GM12864 (cell line): ENCODE measurements at places on chromosomes 7 and 10.

DNA sequence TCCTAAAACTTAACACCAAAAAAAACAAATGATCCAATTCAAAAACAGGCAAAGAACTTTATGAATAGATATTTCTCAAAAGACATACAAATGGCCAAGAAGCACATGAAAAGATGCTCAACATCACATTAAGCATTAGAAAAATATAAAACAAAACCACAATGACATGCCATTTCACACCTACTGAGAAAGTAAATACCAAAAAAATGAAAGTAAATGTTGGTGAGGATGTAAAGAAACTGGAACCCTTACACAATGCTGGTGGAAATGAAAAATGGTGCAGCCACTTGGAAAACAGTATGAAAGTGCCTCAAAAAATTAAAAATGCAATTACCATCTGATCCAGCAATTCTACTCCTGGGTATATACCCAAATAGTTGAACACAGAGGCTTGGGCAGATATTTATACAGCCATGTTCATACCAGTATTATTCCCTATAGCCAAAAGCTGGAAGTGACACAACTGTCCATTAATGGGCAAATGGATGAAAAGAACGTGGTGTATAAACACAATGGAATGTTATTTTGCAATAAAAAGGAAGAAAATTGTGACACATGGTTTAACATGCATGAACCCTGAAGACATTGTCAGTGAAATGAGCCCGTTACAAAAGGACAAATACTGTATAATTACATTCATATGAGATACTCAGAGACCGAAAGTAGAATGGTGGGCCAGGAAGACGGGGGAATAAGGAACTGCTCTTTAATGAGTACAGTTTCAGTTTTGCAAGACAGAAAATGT is 89.0 kb downstream of the JMJD1C start:
- peak; percentile 59 for DNase-seq

GRCh38 chr7:64878684-64879083 is 24.4 kb upstream of the ZNF273 start:
- DNase-seq: no peak

DNA sequence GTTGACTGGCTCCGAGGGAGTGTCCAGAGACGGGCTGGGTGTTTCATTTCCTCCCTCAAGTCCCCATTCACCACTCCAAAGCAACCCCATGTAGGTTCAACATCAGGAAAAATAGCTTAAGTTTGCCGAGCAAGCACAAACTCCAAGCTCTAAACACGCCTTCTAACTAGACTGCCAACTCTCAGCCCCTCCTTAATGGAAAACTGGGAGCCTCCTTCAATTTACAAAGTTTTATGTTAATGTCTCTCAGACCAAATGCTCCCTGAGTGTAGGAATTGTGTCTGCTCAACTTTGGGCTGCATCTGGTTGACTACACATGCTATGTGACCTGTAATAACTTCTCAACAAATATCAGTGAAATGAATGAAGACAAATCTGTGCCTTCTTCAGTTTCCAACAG is 87.5 kb downstream of the FAM204A start:
- DNase-seq: no peak

GRCh38 chr10:128609460-128609859 is 483.2 kb upstream of the MKI67 start:
- no peak for DNase-seq

GRCh38 chr7:107145067-107145838 is 23.6 kb upstream of the HBP1 start:
- no peak for DNase-seq

DNA sequence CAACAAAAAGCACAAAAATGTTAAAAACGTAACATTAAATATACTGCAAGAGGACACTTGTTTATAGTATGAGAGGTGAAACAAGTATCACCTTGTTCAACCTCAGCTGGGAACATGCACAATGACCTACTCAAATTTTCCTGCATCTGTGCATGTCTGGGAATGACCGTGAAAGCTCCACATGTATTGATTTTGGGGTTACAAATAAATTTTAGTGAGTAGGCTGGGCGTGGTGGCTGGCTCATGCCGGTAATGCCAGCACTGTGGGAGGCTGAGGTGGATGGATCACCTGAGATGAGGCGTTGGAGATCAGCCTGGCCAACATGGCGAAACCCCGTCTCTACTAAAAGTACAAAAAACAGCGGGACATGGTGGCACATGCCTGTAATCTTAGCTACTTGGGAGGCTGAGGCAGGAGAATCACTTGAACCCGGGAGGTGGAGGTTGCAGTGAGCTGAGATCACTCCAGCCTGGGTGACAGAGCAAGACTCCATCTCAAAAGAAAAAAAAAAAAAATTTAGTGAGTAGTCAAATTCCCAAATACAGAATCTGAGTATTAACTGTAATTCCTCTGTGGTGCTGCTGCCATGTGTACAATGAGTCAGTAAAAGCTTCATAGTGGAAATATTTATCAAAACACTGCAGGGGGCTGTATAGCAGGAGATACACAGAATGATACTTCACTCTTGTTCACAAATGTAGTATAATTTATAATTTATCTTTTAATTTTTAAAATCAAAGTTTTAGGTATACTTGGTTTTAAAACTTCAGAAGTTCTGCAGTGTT is 41.1 kb downstream of the SUGCT start:
- DNase-seq: no peak

DNA sequence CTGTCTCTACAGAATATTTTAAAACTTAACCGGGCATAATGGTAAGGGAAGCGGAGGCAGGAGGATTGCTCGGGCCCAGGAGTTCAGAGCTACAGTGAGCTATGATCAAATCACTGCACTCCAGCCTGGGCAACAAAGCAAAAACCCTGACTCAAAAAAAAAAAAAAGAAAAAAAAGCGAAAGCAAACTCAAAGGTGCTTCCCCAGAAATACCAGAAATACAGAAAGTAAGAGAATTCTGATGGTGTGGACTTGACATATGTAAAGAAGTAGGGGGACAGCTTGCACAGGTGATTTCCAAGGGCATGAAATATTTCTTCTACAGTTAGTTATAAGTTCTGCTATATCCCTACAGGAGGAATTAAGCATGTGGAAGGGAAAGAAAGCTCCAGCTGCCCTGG is 69.7 kb upstream of the APBB1IP start:
- no peak for DNase-seq

DNA sequence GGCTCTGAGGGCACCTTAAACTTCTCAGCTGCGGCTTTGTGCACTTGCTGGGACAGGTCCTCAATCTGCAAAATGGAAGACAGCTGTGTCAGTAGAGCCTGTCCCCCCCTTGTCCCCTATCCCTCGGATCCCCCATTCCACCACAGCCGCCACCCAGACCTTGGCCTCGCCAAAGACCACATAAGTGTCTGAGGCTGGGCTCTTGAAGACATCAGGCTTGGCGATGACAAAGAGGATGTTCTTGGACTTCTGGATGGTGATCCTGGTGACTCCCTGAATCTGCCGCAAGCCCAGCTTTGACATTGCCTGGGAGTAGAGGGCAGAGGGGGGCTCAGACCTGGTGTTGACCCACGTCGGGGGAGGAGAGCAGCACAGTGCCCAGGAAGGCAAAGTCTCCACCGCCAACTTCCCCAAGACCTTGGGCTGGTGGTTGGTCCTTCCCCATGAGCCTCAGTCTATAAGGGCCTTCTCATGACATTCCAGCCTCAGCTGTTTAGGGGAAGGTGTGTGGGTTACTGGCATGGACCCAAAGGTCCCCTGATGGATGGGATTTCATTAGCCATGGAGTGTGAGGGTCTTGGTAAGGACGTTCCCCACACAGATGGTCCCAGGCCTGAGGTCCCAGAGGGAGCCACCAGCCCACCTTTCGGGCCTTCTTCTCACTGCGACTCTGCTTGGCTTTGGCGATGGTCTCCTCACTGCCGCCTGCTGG is 7.7 kb downstream of the NACAD start:
- no peak for DNase-seq
